Activated CD8-positive, alpha-beta T cell treated with anti-CD3 and anti-CD28 coated beads for 36 hours (primary cell): ENCODE measurements at places on chromosomes 7 and 10. TPM values are rescaled to one million over a fixed set of nuclear protein-coding genes. Genes with fewer than 3 reads are reported as not detected.

Gene MGAM2
- total RNA-seq: not detected

Gene WDR86
- total RNA-seq: 0.25 TPM

Gene PPP1R17
- not detected for total RNA-seq

Gene LRRD1
- total RNA-seq: not detected

Gene CELF2
- total RNA-seq: 133 TPM

Gene ACHE
- total RNA-seq: 0.25 TPM

DNA sequence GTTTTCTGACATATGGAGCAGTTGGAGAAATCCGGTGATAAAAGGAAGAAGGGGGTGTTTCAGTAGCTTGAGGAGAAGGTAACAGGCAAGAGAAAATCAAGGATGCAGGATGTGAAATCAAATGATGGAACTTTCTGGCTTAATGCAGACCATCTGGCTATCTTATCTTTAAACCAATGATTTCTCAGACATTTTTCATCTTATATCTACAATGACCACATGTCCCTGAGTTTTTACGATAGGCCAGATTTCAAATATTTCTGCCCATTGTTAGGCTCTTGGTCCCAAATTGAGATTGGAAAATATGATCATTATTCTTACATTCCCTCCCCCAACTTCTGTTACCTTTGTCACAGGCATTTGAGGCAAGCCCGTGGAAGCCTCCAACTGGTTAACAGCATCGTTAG lies 486.8 kb downstream of the SUGCT start:
- no peak for DNase-seq

DNA sequence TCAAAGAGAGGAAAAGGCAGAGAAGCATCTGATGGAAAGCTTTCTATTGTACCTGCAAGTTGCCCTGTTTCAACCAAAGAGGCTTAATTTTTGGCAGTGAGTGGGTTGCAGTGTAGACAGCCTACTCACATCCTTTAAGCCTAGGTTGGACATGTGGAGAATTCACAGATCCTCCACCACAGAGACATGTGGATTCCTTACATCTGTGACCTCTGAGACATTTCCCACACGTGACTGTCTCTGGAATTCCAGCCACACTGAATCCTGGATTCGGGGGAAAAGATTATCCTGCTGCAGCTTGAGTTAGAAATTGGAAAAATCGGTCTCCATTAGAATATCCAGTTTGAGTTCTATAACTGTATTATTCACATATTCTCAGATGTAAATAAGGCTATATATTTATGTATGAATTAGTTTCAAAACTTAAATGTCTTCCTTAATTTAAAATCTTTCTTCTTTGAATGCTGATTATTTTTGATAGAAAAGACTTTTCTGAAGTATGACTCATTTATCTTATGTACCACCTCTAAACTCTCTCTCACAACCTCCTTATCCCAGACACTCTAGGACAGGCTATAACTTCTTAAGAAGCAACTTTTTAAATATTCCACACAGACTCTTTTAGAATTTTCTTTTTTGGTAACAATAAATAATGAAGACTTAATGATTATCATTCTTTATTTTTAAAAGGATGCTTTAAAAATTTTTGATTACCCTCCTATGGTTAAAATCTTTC lies 123.3 kb downstream of the TWIST1 start:
- no peak for DNase-seq

GRCh38 chr7:157797361-157797760 lies 460.6 kb downstream of the DNAJB6 start:
- no peak for DNase-seq

DNA sequence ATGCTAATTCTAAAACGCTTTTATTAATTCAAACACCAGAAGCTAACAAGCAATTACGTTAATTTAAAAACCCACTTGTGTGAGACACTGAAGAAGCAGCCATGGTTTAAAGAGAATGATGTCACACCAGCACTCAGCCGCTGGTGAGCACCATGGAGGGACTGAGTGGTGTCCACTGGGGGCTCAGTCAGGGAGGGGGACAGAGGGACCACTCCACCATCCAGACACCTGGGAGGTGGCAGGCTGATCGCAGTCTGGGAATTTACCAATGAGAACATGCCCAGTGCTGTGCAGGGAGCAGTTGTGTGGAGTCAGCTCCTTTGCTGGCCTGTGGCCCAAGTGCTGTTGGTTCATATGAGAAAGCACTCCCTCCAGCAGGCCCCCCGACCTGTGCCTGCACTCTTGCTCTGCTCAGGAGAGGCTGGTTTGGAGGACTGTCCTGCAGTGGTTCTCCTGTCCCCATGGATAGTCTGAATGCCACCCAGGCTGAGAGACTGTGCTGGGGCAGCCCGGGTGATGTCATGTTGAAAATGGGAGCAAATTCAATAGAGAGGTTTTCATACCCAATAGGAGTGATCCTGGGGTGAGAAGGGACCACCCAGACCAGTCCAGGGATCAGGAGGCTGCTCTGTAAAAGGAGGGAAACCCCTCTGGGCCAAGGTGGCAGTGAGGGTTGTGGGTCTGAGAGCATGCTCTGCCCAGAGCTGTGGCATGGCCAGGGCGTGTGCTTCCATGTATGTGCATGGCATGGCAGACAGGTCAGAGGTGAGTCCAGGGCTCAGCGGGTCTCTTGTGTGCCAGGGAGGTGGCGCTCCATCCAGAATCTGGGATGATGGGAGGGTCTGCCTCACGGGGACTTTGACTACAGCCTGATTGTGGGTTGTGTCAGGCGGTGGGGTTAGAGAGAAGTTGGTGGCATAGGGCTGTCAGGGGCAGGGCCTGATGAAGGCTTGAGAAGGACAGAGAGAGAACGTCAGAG lies 12.7 kb downstream of the ADCY1 start:
- DNase-seq: no peak

- DNase-seq: peak; percentile 57
Observed at GRCh38 chr10:77582710-77583115, 54.9 kb downstream of the KCNMA1 start.

DNA sequence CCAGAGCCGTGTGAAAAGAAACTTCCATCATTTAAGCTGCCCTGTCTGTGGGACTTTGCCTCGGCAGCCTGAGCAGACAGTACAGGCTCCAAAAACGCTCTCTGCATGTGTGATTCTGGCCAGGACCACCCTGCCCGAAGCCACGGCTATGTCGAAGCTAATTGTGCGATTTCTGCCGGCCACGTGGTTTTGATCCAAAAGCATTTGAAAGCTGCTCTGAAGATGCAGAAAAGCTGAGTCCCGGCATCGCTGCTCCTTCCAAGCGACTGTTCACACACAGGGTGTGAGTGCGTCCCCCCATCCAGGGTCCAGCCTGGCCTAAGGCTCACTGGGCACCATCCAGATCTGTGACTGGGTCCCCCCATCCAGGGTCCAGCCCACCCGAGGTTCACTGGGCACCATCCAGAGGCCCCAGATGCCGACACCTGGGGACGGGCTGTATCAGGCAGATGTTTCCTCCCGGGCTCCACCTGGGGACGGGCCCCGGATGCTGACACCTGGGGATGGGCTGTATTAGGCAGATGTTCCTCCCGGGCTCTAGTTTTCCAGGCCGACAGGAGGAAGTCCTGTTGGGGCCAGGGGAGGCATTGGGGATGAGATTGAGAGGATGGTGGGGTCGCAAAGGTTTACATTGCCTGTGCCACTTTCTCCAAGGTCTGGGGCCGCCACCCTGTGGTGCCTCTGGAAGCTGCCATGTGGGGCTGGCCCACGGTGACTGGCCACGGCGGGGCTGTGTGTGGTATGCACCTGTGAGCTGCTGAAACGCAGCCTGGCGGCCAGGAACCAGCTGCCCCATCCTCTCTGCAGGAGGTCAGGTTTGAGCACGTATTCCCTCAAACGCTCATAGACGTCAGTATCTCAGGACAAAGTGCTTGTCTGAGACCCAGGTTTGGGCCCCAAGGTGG lies 527.4 kb downstream of the DNAJB6 start:
- DNase-seq: no peak

DNA sequence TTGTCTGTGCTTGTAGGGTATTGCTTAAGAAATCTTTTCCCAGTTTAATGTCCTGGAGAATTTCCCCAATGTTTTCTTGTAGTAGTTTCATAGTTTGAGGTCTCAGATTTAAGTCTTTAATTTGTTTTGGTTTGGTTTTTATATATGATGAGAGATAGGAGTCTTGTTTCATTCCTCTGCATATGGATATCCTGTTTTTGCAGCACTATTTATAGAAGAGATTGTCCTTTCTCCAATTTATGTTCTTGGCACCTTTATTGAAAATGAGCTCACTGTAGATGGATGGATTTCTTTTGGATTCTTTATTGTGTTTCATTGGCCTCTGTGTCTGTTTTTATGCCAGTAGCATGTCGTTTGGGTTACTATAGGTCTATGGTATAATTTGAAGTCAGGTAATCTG lies 20.2 kb downstream of the ADIRF start:
- DNase-seq: no peak

DNA sequence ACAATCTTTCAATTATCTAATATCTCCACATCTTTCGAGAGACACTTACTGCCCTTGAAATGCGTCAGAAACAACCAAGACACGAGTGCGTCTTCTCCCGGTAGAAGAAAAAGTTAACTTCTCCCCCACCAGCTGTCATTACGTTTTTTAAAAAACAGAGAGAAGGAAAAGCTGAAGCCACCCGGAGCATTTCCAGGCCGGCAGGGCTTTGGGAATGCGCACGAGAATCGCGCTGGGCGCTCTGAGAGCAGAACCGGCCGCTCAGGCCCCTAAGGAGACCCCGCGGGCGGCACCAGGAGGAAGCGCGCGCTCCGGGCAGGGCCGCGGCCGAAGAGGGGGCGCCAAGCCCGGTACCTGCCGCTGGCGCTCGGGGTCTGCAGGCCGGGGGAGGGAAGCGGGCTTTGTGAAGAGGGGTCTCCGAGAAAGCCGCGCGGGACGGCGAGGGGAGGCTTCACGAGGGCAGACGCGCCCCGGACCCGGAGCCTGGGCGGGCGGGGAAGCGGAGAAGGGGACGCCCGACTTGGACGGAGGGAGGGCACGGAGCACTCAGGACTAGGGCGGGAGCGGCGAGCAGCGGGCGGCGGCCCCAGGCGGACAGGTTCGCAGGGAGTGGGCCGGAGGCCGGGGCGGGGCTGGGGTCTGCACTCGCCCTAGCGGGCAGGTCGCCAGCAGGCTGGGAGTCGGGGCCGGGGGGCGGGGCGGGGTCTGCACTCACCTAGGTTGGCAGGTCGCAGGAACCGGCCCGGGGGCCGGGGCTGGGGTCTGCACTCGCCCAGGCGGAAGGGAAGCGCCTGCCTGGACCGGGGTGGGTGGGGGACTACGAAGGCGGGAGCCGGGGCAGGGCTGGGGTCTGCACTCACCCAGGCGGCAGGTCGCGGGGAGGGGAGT lies 932 bp downstream of the ESYT2 start:
- DNase-seq: peak; percentile 27

DNA sequence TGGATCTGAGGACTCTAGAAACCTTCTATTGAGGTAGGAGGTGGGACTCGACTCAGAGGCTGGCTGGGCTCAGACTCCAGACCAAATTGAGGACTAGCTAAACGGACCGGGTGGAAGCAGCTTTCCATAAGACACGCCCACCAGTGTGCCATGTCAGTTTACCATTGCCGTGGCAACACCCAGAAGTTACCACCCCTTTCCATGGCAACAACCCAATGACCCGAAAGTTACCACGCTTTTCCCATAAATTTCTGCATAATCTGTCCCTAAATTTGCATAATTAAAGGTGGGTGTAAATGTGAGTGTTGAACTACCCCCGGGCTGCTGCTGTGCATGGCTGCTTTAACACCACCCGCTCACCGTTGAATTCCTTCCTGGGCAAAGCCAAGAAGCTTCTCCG lies 58.9 kb downstream of the MICALL2 start:
- DNase-seq: no peak

DNA sequence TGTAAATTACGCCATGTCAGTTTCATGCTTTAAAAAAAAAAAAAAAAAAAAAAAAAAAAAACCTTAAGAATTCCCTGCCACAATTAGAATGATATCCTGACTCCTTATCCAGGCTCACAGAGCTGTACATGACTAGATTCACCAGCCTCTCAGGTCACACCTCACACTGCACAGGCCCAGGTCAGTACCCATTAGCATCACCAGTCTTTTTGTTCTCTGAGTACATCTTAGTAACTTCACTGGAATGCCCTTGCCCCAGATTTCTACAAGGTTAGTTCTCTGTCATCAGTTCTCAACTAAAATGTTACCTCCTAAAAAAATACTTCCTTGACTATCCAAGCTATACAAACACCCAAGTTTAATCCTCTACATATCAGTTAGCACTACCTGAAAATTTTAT lies 211.0 kb downstream of the LRRN3 start:
- no peak for DNase-seq

- peak; percentile 43 for DNase-seq
Observed at GRCh38 chr10:112950714-112951358, 789 bp downstream of the TCF7L2 start.

DNA sequence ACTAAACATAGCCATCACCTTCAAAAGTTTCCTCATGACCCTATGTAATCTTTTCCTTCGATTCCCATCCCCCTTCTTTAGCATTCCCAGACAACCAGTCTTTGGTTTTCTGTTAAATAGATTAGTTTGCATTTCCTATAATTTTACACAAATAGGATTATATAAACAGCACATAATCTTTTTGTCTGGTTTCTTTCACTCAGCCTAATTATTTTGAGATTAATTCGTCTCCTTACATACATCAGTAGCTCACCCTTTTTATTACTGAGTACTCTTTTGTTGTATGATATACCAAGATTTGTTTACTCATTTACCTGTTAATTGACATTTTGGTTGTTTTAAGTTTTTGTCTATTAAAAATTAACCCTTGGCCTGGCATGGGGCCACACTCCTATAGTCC lies 354.7 kb upstream of the CHRM2 start:
- DNase-seq: no peak
